Activated naive CD4-positive, alpha-beta T cell treated with anti-CD3 and anti-CD28 coated beads, Interleukin-2, amount 50 U/mL, for 72 hours (primary cell): ENCODE measurements at places on chromosomes 5 and 9. TPM values are rescaled to one million over a fixed set of nuclear protein-coding genes. Genes with fewer than 3 reads are reported as not detected.

DNA sequence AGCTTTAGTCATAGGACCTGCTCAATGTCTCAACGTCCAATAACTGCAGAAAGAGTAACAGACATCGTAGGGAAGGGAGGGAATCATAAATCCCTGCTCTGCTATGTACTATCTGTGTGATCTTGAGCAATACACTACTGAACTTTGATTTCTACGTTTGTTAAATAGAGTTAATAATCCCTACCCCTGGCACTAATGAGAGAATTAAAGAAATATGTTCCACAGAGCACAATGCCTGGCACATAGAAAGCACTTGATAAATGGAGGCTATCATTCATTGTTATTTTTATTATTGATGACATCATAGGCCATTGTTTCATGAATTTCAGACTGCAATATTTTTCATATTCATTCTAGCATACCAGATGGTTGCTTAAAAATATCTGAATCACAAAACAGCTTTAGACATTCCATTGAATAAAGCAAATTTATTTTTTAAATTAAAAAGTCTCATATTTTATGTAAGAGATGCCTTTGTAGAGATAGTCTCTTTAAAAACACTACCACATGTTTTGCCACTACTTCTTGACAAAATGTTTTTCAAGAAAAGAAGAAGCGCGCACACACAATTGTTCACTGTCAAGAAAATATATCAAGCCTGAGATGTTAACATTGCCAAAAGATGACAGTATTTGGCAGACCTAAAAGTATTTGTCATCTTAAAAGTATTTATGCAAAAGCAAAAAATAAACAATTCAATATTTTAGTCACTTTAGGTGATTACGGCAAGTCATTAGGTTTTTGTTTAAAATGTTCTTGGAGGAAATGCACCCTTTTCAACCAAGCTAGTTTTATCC is 108.5 kb downstream of the EBF1 start:
- DNase-seq = no peak

The DNM1 gene
- total RNA-seq = 1.6 TPM

The OR13C9 gene
- total RNA-seq = not detected

The ECM2 gene
- total RNA-seq = not detected

The NLN gene
- total RNA-seq = 12.7 TPM

The FABP6 gene
- not detected for total RNA-seq
